Right renal pelvis (tissue), 4 donors: ENCODE measurements at places on chromosomes 2 and 18. TPM values are rescaled to one million over a fixed set of nuclear protein-coding genes. Genes with fewer than 3 reads are reported as not detected.

GRCh38 chr18:50853863-50854271, 25.1 kb upstream of the ME2 start:
- no peak for DNase-seq

DNA sequence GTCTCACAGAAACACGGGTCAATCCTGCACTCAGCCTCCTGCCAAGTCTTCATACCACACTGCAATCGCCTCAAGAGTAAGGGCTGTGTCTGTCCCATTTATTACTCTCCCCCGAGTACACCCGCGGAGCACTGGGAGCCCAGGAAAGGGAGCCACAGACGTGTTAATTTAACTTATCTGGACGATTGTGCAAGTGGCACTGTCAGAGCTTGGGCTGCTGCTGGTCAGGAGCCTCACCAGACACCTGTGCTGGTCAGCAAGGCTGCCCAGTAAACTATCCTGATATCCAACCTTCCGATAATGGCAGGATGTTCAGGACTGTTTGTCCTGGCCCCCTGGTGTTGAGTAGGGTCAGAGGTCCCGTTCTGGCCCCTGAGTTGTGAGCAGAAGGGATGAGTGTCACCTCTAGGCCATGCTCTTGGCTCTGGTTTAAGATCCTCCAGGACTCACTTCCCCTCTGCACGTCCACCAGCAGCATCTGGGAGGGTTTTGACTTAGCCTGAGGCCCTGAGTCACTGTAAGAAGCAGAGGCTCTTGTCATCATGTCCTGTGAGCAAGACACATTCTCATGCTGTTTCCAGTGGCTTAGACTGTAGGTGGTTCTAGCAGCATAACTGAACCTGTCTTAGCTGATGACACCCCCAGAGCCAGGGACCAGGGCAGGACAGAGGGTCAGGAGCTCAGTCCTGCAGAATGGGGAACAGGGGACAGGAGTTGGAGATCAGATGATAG, 82.5 kb upstream of the ARL4C start:
- DNase-seq: no peak

DNA sequence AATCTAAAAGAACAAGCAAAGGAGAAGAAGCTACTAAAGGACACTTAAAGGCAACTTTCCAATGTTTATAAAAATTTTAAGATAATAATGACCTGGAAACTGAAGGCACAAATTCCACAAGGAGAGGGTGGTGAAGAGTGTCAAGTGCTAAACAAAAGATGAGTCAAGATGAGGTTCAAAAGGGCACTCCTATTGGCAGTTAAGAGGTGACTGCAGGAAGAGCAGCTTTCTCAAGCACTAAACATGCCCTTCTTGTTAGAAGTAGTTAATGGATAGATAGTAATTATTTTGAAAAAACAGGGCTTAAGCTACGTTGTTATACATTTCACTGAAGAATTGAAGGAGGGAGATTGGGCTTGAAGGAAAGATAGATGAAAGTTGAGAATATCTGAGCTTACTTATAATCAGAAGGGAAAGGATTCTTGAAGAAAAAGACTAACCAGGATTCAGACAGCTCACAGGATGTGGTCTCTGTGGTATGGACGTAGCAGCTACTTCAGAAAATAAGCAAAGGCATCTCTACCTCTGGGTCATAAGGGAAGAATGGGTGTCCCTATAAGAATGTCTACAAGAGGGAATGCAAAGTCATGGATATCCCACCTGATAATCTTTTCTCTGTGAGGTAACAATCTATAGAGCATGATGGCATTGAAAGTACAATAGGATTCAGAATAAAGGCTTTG, 454.7 kb upstream of the SLC39A10 start:
- DNase-seq: no peak

GRCh38 chr18:3319399-3319798, 57.5 kb downstream of the MYL12B start:
- DNase-seq: no peak

- no peak for DNase-seq
Observed at GRCh38 chr18:23270986-23271680, 135.8 kb downstream of the CABLES1 start.

DNA sequence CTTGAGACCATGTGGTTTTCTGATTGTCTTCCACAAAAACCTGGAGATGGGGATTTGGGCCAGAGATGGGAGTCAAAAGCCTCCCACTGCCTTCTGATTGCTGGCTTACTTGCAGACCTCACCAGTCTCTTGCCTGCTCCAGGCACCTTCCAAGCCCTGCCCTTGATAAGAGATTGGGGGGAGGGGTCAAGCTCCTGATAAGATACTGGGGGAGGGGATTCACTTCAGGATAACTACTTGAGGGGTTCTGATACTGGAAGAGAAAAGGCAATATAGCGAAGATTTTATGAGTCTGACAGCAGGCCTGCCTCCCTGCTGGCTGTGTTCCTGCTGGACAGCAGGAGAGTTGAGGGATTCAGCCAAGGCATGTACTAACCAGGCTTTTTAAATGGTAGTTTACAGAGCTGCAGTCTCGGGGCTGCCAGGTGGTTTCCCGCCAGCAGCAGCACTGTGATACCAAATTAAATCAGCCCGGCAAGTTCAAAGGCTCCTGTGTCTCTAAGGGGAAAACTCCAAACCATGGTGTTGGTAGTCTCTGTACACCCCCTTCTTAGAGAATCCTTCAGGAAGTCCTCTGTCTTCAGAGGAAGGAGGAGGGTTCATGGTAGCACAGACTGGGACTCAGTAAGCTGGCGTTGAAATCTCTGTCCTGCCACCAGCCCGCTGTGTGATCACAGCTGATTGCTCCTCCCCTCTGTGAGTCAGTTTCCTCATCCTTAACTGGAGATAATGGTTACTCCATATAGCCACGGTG, 58.3 kb downstream of the FBXO36 start:
- DNase-seq: no peak

DNA sequence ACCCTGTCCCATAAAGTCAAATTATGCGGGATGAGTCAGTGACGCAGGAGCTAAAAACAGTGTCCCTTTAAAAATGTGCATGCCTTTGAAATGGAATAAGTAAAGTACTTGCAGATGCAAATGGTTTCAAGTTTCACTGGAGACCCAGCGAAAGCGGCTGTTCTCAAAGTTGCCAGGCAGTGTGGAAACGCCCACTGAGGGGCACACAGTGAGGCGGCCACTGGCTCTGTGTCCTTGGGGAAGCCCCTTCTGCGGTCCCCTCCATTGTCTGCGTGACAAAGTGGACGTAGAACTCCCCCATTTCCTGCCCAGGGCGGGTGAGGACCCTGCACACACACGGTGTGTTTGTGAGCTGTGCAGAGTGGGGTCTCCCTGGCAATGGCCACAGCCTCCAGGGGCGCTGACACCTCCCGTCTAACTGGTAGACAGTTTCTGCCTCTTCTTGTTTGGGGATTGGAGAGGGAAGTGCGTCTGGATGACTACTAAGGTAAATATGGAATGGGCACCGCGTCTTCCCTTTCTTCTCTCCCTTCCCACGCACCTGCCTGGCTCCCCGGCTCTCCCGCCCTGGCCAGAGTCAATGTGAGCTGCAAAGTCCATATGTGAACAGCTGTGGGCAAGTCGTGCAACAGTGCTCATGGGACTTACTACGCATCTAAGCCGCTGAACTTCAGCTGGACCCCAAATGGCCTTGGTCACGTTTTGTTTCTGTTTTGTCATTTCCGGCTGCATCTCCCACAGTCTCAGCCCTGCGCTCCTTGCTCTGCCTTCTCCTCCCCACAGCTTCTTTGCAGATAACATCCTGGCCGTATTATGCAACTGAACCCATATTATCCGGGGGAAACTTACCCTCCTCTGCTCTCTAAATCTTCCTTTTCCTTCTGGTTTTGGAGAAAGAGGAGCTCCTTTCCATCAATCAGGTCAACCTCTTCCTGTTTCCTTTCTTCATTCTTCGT, 33.7 kb upstream of the ZNF516 start:
- DNase-seq: peak; percentile 67

GRCh38 chr2:187422282-187422681, 25.8 kb downstream of the CALCRL start:
- no peak for DNase-seq

DNA sequence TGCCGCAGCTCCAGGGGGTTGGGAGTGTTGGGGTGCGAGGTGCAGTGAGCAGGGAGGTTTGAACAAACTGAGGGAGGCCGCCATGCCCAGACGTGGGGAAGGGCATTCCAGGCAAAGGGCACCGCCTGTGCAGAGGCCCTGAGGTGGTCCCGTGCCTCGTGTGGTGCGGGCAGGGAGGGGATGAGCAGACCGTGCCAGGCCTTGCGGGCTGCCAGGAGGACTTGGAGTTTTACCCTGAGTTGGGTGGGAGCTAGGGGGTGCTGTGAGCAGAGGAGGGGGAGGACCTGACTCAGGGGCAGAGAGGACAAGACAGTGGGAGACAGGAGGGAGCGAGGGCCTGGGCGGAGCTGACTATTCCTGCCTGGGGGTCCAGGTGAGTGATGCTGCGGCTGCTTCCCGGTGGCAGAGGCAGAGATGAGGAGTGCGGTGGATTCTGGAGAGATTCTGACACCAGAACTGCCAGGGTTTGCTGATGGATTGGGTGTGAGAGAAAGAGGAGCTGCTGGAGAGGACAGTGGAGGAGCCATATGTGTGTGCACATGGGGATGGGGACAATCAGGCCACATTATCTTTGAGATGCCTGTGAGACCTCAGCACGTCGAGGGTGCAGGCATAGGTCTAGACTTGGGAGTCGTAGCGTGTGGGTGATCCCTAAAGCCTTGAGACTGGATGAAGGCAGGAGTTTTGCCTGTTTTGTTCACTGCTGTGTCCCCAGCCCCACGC, 23.4 kb downstream of the ZAP70 start:
- no peak for DNase-seq

DNA sequence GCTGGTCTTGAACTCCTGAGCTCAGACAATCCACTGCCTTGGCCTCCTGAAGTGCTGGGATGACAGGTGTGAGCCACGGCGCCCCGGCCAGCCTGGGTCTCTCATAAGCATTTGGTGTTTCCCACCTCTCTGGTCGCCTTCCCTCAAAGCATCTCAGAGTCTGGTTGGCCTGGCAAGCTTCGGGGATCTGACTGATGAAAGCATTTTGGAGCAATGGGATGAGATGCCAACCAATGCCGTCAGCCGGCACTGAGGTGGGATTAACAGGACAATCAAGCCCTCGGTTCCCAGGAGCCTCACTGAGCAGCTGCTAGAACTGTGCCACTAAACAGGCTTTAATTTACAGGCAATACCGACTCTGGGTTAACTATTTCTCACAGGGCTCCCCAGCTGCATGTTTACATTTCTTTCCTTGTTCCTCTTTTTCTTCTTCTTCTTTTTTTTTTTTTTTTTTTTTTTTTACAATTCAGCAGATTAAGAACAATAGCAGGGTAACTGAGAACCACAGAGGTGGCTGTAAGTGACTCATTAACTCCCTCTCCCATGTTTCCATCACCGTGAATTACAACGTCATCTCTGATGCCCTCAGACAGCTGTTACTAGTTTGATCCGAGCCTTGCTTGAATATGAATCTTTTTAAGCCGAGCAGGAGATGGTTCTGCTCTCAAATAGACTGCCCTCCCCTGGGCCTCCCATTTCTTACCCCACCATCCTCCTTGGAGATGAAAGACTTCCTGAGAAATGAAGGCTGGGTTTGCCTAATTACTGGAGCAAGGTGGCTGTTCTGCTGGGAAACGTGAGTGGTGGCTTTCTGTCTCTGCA, 37.9 kb downstream of the ODC1 start:
- no peak for DNase-seq

DNA sequence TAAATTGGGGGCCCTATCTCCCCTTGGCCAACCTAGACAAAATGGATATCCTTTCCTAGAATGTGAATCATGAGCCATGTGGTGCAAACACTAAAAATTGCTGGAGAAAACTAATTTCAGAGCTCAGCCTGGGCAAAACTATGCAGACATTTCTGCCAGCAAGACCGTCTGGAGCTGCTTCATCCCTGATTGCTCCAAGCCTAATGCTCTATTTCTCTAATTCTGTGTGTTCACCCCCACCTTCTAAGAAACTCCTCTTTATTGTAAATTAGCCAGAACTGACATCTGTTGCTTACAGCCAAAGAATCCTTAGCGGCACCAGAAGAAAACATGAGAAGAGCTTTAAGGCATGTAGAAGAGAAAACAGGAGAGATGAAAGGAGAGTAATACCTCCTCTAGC, 337.7 kb upstream of the CHAC2 start:
- DNase-seq: no peak

GRCh38 chr2:28263690-28264089, 129.0 kb upstream of the FOSL2 start:
- no peak for DNase-seq

DNA sequence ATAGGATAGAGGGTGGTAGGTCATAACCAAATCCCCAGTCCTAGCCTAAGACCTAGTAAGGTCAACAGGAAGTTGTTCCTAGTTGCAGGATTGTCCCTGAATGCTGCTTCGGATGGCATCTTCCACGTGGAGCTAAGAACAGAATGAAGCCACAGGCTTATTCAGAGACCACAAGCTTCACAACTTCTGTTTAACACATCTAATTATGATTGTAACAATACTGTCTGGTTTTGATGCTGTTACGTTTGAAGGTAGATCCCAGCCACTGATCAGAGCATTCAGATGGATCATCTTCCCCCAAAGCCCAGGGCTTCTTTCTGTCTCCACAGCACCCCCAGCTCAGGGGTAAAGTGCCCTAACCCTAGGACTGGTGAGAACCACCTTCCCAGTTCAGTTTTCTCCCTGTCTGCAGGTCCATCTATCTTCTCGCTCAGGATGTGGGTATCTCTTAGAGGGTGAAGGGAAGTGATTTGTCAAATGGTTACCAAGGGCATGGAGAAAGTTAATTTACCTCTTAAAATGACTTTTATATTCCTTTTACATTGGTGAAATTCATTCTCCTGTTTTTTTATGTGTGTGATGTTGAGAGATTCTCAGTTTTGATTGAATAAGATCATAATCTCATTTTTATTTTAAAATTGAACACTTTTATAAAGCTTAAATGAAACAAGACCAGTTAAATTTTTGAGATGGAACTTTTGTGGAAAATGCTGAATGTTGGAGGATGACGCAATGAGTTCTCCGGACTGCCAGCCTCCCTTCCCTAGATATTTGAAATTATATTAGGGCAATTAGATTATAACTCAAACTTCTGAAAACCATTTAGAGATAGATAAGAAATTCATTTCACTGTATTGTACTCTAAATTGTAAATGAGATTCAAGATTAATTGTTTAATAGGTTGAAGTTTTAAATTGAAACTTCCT, 66.5 kb downstream of the RHBDD1 start:
- DNase-seq: no peak

DNA sequence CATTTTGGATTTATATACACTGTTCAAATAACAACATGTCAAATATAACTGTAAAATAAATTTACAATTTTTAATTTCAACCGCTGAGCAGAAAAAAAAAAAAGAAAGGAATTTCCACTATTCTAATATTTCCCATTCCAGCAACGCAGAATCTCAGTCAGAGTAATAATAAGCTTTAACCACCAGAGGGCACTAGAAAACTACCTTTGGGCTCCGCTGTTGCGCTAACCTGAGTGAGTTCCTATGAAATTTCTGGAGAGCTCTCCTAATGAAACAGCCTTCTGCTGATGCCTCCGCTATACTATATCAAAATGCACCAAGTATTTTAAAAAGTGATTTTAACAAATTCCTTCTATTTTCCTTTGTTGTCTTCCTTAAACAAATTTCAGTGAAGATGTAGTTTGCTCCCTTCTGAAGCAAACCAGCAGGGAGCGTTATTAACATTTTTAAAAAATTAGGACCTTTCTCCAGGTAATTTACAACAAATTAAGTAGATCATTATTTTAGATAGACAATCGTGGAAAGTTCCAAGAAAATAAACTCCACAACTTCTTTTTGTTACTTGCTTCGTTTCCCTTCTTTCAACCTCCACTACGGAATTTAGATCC, 23.0 kb downstream of the ERMN start:
- no peak for DNase-seq

The SERPINB5 gene
- polyA plus RNA-seq: not detected

The SETBP1 gene
- polyA plus RNA-seq: 27.4 TPM

The DLX1 gene
- polyA plus RNA-seq: 0.18 TPM

The PROKR1 gene
- polyA plus RNA-seq: 0.47 TPM

The HMSD gene
- polyA plus RNA-seq: 1.5 TPM

The SS18 gene
- polyA plus RNA-seq: 110 TPM

The DYNAP gene
- not detected for polyA plus RNA-seq

The CAVIN2 gene
- polyA plus RNA-seq: 59.3 TPM

The PASK gene
- 15.1 TPM for polyA plus RNA-seq
